ENCODE measurements at places on chromosomes 7 and 10. TPM values are rescaled to one million over a fixed set of nuclear protein-coding genes. Genes with fewer than 3 reads are reported as not detected.

DNA sequence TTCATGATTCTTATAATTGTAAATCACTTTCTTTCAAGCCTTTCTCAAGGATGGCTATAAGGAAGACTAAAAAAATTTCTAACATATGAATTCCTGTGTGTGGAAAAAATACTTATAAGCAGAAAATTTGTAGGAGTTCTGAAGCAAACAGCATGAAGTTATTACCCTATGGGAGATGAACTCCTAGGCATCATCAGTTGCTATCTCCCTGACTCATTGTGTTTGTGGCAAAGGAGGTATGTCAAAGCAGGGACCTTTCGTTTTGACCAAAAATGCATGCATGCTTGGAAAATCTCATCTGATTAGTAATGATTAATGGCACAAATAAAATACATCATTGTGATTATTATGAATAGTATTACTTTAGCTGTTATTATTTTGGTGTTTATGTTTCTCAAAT is 59.4 kb downstream of the CALCR start:
- DNase-seq, result no peak

- DNase-seq, result no peak
Observed at GRCh38 chr10:8063128-8063908, 8.8 kb downstream of the GATA3 start.

- no peak for DNase-seq
Observed at GRCh38 chr7:11369696-11370095, 396.0 kb downstream of the PHF14 start.

The KLLN gene
- total RNA-seq, result 1.9 TPM

DNA sequence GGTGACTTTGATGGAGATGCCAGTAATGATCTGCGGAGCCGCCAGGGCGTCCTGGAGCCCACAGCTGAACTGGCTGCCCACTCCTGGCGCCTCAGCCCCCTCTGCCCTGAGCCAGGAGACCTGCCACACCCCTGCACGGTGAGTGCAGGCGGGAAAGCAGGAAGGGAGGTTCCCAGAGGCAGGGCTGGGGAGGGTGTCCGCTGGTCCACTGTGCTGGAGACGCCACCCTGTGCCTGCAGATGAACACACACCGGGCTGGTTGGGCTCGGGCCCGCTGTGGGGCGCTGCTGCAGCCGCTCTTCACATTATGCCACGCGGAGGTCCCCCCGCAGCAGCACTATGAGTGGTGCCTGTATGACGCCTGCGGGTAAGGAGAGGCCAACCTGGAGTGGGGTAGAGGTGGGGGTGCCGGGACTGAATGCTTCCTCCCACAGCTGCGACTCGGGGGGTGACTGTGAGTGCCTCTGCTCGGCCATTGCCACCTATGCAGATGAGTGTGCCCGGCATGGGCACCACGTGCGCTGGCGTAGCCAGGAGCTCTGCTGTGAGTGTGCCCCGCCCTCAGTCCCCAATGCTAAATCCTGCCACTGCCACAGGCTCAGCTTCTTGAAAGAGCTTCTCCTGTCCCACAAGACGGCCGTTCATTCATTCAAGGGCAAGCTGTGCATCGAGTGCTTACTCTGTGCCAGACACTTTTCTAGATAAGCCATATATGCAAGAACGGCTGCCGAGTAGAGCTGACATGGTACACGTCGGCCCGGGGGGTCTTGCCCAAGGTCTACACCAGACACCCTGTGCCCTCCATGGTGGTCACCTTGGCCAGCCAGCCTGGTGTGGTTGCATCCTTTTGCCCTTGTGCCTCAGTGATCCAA is 14.3 kb upstream of the ZNF467 start:
- DNase-seq, result no peak

The LIPM gene
- not detected for total RNA-seq

- no peak for DNase-seq
Observed at GRCh38 chr7:36001546-36001945, 151.5 kb upstream of the EEPD1 start.

The BTBD16 gene
- total RNA-seq, result 0.37 TPM

The ASB10 gene
- not detected for total RNA-seq

The FAM25G gene
- not detected for total RNA-seq

DNA sequence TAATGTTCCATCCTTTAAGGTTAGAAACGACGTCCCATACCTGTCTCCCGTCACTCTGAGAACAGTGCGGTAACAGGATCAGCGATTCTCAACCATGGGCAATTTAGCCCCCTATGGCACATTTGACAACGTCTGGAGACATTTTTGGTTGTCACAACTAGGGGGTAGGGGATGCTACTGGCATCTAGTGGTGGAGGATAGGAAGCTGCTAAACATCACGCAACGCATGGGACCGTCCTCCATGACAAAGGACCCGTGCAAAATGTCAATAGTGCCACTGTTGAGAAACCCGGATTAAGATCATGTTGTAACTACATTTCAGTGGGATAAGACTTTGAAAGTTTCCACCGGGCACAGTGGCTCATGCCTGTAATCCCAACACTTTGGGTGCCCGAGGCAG is 5.0 kb upstream of the PAXIP1 start:
- DNase-seq, result no peak
